Chondrocyte (in vitro differentiated cells): ENCODE measurements at places on chromosomes 4 and X. TPM values are rescaled to one million over a fixed set of nuclear protein-coding genes. Genes with fewer than 3 reads are reported as not detected.

- H3K27ac ChIP-seq: peak overlapping the region; percentile 79
- DNase-seq: no peak
- H3K27me3 ChIP-seq: no peaks in the 10 kb centered on the region
- peaks cover 12% of the 10 kb centered on the region for H3K36me3 ChIP-seq
- H3K4me3 ChIP-seq: no peak overlapping the region
These were observed 37.9 kb downstream of the FAT1 start for GRCh38 chr4:186685767-186686183.

DNA sequence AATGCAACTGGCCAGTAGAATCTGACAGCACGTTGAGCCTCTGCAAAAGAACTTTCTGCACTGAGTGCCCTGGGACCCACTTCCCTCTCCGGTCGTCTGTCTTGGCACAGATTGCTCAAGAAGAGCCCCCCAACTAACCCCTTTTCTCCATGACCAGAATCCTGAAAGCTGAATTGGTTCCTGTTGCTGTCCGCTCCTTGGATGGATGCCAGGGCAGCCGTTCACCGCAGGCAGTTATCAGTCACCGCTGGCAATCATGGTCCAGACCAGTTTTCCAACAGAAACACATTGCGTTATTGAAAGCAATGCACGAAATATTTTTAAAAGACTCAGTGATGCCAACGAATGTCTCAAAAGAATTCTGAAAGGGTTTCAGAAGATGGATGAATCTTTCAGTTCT, 733.7 kb upstream of the FRG1 start:
- no peaks in the 10 kb centered on the region for H3K36me3 ChIP-seq
- H3K27ac ChIP-seq: no peak overlapping the region
- H3K4me1 ChIP-seq: peaks cover 18% of the 10 kb centered on the region
- H3K27me3 ChIP-seq: peaks cover 4% of the 10 kb centered on the region
- no peak overlapping the region for H3K4me3 ChIP-seq
- no peak for DNase-seq

- H3K4me1 ChIP-seq: no peaks in the 10 kb centered on the region
- no peak for DNase-seq
- H3K27me3 ChIP-seq: peaks cover 20% of the 10 kb centered on the region
- H3K4me3 ChIP-seq: no peak overlapping the region
- no peak overlapping the region for H3K27ac ChIP-seq
- no peaks in the 10 kb centered on the region for H3K36me3 ChIP-seq
These were observed 1348.0 kb downstream of the RAPGEF2 start for GRCh38 chr4:160450876-160451275.

GRCh38 chr4:85783483-85783882, 308.5 kb downstream of the ARHGAP24 start:
- DNase-seq: no peak
- H3K4me1 ChIP-seq: peaks cover 72% of the 10 kb centered on the region
- H3K36me3 ChIP-seq: no peaks in the 10 kb centered on the region

DNA sequence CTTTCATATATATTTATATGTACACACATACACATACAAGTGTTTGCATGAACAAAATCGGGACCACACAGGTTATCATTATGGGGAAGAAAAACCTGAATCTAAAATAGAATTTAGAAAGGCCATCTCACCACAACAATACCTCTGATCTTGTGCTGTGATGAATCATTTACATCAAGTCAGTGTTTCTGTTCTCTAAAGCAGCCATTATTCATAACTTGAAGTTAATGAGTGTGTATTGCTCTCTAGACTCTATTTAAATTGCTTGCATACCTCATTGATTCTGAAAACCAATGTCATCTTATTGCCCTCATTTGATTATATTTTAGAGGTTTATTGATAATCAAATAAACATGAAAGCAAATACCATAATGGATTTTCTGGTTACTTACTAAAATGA, 71.6 kb downstream of the FAM114A1 start:
- peaks cover 22% of the 10 kb centered on the region for H3K4me1 ChIP-seq
- H3K36me3 ChIP-seq: peaks cover 56% of the 10 kb centered on the region
- no peak overlapping the region for H3K27ac ChIP-seq
- DNase-seq: no peak
- no peaks in the 10 kb centered on the region for H3K27me3 ChIP-seq
- H3K4me3 ChIP-seq: no peak overlapping the region

DNA sequence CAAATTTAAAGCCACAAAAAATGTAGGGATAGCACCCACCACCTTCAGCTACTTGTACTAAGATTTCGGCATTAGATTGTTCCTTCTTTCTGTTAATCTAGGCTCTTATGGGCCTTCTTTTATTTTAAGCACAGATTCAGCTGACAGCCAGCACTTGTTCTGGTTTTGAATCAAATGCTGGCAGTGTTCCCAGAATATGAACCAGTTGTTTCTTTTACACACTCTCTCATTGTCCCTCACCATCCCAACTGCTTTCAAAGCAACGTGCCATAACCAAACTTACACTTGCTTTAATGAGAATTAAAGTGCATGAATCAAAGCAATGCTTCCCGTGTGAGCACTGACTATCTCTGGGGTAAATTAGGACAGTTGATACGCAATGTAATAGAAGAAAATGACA, 744.5 kb upstream of the FAM241A start:
- H3K4me1 ChIP-seq: peaks cover 6% of the 10 kb centered on the region
- no peak overlapping the region for H3K27ac ChIP-seq
- no peaks in the 10 kb centered on the region for H3K27me3 ChIP-seq
- H3K36me3 ChIP-seq: no peaks in the 10 kb centered on the region
- DNase-seq: no peak

DNA sequence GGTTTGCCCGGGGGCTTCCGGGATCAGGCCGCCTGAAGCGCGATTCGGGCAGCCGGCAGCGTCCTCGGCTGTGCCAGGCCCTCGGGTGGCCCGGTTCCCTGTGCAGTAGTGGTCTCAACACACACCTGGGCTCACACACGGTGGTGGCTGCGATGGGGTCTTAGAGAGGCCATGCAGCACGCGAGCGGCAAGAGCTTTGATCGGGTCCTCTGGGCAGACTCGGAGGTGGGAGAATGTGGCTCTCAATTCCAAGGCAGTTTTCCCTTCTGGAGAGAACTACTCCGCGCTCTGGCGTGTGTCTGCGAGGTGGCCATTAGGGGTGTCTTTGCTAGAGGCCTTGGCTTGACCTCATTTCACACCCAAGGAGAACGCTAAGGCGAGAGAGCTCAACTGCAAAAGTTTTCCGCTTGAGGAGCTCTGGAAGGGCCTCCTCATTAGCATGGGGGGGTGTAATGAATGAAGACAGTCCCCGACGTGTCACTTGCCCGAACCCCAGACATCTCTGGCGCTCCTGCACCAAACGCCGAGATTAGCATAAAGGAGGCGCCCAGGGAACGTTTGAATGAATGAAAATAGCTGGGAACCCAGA, 771 bp upstream of the RBPJ start:
- peak overlapping the region; percentile 92 for H3K4me3 ChIP-seq
- peak; percentile 94 for DNase-seq
- H3K27me3 ChIP-seq: no peaks in the 10 kb centered on the region
- peaks cover 36% of the 10 kb centered on the region for H3K4me1 ChIP-seq
- H3K36me3 ChIP-seq: peaks cover 3% of the 10 kb centered on the region
- peak overlapping the region; percentile 100 for H3K27ac ChIP-seq

GRCh38 chrX:1023676-1024075, 188.8 kb downstream of the CRLF2 start:
- no peaks in the 10 kb centered on the region for H3K4me1 ChIP-seq

- peak overlapping the region; percentile 91 for H3K27ac ChIP-seq
- H3K27me3 ChIP-seq: no peaks in the 10 kb centered on the region
- peaks cover 49% of the 10 kb centered on the region for H3K4me1 ChIP-seq
- H3K36me3 ChIP-seq: no peaks in the 10 kb centered on the region
- peak; percentile 90 for DNase-seq
- H3K4me3 ChIP-seq: peak overlapping the region; percentile 71
These were observed 212.4 kb upstream of the TTC29 start for GRCh38 chr4:147157860-147158701.

DNA sequence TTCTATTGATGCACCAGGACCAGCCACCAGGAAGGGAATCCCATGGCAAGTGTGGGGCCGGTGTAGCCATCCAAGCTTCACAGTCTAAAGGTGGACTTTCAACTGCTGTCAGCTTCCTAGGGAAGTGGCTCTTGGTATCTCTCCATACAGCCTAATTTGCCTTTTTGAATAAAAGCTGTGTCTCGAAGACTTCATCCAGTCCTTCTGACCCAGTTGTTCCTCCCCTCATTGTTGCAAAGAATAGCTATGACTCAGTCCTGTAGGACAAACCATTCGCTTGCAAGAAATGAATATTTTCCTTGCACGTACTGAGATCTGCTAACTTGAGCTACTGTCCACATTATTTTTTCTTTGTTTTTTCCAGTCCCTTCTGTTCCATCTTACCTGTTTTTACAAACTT, 145.1 kb upstream of the CTSO start:
- no peak overlapping the region for H3K4me3 ChIP-seq
- no peak overlapping the region for H3K27ac ChIP-seq
- no peaks in the 10 kb centered on the region for H3K36me3 ChIP-seq

- no peak overlapping the region for H3K4me3 ChIP-seq
- no peaks in the 10 kb centered on the region for H3K4me1 ChIP-seq
- H3K36me3 ChIP-seq: peaks cover 7% of the 10 kb centered on the region
- no peak overlapping the region for H3K27ac ChIP-seq
- no peak for DNase-seq
These were observed 136.6 kb downstream of the STAG2 start for GRCh38 chrX:124098089-124098488.

- H3K4me3 ChIP-seq: no peak overlapping the region
- no peaks in the 10 kb centered on the region for H3K27me3 ChIP-seq
- H3K4me1 ChIP-seq: peaks cover 95% of the 10 kb centered on the region
- peaks cover 57% of the 10 kb centered on the region for H3K36me3 ChIP-seq
- no peak for DNase-seq
These were observed 153.7 kb downstream of the CBR4 start for GRCh38 chr4:168856312-168856711.

DNA sequence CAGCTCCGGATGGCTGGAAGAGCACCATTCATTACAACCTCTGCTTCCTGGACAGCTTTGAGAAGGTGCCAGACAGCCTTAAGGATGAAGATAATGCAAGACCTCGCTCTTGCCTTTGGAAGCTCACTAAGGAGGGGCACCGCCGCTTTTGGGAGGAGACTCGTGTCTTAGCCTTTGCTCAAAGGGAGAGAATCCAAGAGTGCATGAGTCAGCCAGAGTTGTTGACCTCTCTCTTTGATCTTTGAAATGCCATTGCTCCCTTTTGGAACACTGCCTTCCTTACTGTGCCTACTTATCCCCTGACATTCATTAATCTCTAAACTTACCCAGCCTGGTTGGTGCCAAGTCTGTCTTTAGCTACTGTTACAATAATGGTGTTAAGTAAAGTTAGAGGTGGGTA, 1.2 kb downstream of the FOXR2 start:
- no peaks in the 10 kb centered on the region for H3K27me3 ChIP-seq
- no peak for DNase-seq

GRCh38 chr4:46123913-46124755, at the start of gene GABRG1:
Gene GABRG1, minus strand, starts transcription at chr4:46124054. Its CDS starts 141 bp downstream, at chr4:46123913.
- H3K36me3 ChIP-seq: no peaks in the 10 kb centered on the region
- peaks cover 24% of the 10 kb centered on the region for H3K27me3 ChIP-seq
- no peaks in the 10 kb centered on the region for H3K4me1 ChIP-seq
- H3K4me3 ChIP-seq: no peak within 1 kb of the TSS

DNA sequence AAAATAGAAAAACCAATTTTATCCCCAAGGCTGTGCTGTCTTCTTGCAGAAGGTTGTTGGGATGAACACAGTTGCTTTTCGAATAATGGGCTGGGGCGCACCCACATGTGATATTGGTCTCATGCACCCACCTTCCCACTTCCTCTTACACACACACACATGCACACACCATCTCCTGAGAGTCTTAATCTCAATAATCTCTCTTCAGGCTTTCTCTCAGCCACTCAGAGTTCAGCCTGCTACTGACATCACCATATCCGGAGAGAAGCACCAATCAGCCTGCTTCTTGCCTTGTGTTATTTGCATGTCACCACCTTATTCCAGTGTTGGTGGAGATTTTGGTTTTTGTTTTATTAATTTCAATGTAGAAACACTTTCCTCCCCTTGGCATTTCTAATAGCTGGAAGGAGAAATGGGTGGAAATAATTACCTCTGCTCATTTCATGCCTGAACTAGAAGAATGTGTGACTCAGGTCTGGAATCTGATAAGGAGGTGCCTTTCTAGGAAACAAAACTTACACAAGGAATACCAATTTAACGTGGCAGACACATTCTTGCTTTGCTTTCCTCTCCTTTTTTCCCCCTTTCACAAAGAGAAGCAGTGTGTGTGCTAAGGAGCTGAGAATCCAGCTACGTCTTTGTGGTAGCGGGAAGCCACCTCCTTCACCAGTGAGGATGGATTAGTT, 400.2 kb downstream of the MID1IP1 start:
- no peaks in the 10 kb centered on the region for H3K36me3 ChIP-seq
- peaks cover 13% of the 10 kb centered on the region for H3K27me3 ChIP-seq
- H3K4me3 ChIP-seq: no peak overlapping the region
- peaks cover 8% of the 10 kb centered on the region for H3K4me1 ChIP-seq
- DNase-seq: no peak

DNA sequence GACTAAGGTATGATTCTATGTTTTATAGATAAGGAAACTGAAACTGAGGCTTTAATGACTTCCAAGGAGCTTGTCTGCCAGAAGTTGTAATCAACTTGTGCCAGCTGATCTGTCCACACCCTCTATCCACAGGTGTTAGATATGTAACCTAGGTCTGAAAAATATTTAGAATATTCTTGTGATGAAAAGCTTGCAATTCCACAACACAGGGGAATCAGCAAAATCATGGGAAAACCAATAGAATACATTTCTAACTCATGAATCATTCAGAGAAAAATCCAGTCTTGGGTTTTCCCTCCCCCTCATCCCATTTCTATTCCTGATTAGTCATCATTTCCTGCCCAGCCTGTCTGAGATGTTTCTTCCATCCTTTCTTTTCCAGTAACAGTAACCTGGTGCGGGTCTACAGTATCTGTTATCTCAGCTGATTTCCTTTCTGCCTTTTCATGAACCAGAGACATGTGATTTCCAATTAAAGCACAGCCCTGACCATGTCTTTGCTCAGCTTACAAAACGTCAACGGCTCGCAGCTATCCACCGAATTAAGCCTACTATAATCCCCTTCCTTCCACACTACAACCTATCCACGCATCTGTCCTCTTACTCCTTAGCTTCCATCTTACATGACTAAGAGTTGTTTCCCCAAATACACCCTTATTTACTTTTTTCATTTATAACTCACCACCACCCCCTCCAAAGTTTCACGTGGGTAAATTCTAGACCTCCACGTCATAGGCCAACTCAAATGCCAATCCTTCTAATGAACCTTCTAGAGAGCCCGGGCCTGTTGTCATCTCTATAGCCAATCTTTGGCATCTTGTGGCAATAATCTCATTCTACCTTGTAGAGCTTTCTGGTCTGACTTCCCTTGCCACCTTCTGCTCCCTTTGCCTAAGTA, 961 bp upstream of the NOCT start:
- H3K27me3 ChIP-seq: no peaks in the 10 kb centered on the region
- no peak for DNase-seq
- H3K4me1 ChIP-seq: peaks cover 41% of the 10 kb centered on the region
- peak overlapping the region; percentile 96 for H3K27ac ChIP-seq
- H3K36me3 ChIP-seq: peaks cover 2% of the 10 kb centered on the region
- peak overlapping the region; percentile 73 for H3K4me3 ChIP-seq

GRCh38 chr4:27368781-27369180, 508.1 kb downstream of the STIM2 start:
- no peak for DNase-seq
- no peaks in the 10 kb centered on the region for H3K4me1 ChIP-seq
- H3K4me3 ChIP-seq: no peak overlapping the region
- H3K27ac ChIP-seq: no peak overlapping the region
- H3K36me3 ChIP-seq: no peaks in the 10 kb centered on the region
- H3K27me3 ChIP-seq: peaks cover 2% of the 10 kb centered on the region

GATA1 gene
- total RNA-seq: not detected in 3 replicates

ASB9 gene
- total RNA-seq: not detected in 3 replicates

PAGE5 gene
- not detected in 3 replicates for total RNA-seq

GAGE12H gene
- not detected in 3 replicates for total RNA-seq

PABPC4L gene
- 2.9 to 4.3 TPM (median 3.2 TPM) in 3 replicates for total RNA-seq

EPGN gene
- 0.62 to 4.5 TPM (median 1.1 TPM) in 3 replicates for total RNA-seq
